GM19239 (cell line): ENCODE measurements at places on chromosomes 2 and 18.

GRCh38 chr2:195587966-195588365, 69.1 kb upstream of the SLC39A10 start:
- no peak for DNase-seq

GRCh38 chr18:67359873-67360838, 156.4 kb downstream of the DSEL start:
- DNase-seq, result no peak

DNA sequence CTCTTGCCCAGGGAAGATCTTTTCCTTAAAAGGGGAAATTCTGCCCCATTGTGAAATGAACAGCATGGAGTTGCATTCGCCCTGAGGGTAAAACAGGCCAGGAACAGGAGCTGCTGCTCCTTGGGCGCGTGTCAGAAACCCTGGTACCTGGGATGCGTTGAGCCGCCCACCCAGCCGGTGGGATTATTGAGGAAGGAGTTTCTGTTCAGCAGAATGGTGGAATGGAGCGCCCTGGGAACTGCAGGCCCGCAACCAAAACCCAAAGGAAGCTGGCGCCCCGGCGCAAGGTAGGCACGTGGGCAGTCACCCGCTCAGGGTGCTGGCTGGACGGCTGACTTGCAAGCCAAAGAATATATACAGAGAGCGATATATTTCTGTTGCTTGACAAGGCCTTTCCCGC, 73.5 kb downstream of the MTCL1 start:
- no peak for DNase-seq

- DNase-seq, result no peak
Observed at GRCh38 chr18:59517446-59518165, 158.5 kb upstream of the LMAN1 start.

DNA sequence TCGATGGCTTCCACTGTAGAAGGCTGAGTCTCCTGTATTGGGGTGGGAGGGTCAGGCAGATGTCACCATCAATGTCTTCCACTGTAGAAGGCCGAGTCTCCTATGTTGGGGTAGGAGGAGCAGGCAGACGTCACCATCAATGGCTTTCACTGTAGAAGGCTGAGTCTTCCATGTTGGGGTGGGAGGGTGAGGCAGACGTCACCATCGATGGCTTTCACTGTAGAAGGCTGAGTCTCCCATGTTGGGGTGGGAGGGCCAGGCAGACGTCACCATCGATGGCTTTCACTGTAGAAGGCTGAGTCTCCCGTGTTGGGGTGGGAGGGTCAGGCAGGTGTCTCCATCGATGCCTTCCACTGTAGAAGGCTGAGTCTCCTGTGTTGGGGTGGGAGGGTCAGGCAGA, 117.5 kb upstream of the TPO start:
- no peak for DNase-seq

DNA sequence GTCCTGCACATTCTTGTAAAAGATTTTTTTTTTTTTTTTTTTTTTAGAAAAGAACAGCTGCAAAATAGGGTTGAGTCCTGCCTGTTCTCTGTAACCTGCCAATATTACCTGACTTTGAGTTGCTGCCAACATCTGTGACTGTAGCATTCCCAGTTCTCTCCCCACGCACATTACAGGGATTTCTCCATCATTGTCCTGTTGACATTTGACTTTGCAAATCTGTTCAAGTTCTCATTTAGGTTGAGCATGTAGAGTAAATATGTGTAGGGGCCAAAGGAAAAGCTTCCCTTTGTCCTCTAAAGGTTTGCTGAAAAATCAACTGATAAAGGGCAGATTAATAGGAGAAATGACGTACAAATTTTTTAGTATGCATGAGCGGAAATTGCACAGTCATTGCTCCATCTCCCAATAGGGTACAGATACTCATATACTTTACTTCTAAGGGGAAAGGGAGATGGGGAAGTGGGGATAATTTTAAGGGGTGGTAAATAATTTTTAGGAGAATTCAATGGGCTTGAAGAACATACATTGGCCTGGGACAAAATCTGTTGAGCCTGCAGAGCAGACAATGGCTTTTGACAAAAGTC, 385.5 kb downstream of the PIK3C3 start:
- no peak for DNase-seq

GRCh38 chr2:231685349-231686191, 22.8 kb upstream of the PTMA start:
- no peak for DNase-seq

DNA sequence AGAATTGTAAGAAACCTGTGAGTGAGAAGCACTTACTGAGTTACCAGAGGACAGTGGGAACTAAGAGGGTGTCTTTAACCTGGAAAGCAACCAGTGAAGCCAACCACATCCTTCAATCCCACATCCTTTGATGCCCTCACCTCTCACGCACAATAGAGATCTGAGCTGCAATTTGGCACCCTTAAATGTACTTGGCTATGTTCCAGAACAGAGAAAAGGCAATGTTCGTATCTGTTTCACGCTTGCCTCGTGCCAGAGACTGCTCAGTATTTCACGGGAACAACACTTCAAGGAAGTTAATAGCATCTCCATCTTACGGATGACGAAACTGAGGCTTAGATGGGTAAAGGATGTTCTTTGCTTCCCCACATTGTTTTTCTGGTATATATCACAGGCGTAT, 167.4 kb downstream of the DPP10 start:
- DNase-seq, result no peak

GRCh38 chr2:188524519-188525113, 232.9 kb downstream of the GULP1 start:
- DNase-seq, result no peak

DNA sequence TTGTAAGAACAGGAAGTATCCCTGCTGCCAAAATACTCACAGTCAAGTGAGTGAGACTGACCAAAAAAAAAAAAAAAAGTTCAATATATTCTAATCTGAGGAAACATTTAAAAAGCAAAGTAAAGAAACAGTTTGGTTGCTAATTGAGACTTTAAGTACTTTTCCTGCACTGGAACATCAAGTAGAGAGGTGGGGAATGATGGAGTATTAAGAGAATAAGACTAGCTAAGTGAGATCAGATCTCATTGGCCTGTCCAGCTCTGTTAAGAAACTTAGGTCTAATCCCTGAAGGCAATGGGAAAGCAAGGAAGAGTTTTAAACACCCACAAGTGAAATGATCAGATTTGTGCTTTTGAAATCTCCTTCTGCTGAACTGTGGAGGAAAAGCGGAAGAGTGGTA, 27.8 kb upstream of the MAP4K3 start:
- no peak for DNase-seq

DNA sequence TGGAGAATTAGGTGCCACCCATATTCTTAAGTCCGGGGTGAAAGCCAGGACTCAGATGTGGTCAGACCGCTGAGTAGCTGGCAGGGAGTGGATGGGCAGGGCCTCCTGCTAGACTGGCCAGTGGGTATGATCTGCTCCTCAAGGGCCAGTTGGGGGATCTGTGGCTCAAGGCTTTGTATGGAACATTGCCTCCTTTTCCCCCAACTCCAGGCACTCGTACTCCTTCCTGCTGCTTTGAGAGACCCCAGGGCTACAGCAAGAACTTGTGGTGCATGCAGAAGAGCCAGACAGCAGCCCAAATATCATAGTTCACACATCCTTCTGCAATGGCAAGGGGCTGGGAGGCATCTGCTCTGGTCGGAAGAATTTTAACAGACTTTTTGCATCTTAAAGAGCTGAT, 61.7 kb downstream of the PDCL3 start:
- DNase-seq, result no peak

- DNase-seq, result no peak
Observed at GRCh38 chr18:51340332-51340731, 142.9 kb upstream of the MEX3C start.

GRCh38 chr2:202752071-202752470, 117.3 kb downstream of the FAM117B start:
- no peak for DNase-seq

DNA sequence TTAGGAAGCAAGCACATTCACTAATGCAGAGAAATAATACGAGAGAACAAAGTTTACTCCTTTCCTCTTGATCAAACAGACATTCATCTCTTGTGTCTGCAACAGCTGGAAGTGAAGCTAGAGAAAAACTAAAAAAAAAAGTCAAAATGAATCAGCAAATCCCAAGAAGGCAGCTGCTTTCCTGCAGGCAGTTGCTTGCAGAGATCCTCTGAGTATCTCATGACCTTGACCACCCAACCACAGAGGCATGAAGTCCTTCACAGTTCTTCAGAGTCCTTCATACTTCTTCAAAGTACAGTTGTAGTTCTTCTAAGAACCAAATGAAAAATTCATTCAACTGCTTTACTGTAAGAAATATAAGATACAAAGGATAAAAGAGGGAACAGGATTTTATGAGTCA, 97.2 kb upstream of the ACVR1C start:
- no peak for DNase-seq

GRCh38 chr2:139867601-139868226, 1087.5 kb upstream of the NXPH2 start:
- DNase-seq, result no peak

DNA sequence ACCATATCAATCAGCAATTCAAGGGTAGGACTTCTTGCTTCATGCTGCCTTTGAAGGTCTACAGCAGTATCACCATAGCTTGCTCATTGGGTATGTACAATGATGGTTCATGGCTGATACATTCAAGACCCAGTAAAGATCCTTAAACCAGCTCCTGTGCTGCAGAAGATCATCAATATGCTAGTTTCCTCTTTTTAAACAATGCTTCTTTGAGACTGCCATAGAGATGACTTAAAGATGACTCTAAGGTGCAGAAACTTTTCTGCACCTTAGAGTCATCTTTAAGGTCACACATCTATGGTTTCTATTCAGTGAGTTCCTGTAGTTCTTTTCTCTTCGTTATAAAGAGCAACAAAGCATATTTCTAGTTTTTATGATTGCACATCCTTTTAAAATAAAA, 102.8 kb upstream of the KLHL14 start:
- DNase-seq, result no peak

DNA sequence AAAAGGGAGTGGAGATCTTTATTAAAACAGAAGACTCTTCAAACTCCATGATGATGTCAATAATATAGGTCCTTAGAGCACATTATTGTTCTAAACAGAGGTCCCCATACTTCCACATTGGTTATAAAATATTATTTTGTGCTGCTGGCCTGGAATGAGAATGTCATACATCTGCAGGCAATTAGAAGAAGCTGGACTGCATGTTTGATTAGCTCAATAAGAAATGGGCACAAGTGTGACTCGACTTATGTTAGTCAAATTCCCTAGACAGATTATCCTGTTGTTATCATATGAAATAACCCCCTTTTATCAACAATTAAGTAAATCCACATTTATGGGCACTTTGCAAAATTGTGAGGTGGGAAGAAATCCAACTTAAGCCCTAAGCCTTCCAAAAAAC, 8.8 kb downstream of the EFEMP1 start:
- DNase-seq, result no peak

DNA sequence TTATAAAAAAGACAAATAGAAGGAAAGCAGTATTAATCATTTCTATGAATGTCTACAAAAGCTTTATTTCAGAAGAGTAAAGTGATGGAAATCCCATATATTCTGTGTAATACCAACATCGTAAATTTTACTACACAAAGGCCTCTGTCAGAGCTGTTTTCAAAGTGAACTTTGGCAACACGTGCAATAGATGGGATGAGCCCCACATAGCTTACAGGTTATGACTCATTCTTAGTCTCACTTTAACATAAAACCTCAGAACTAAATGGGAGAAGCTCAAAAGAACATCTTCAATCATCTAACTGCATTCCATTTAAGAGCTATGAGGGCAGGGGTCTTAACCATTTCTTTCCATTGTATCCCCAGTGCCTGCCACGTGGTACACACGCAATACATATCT, 11.5 kb downstream of the VPS4B start:
- DNase-seq, result no peak
